ENCODE measurements at places on chromosomes 4 and X.

- DNase-seq: peak; percentile 90
Measured at GRCh38 chrX:46628460-46629371, 55.2 kb downstream of the CHST7 start.

GRCh38 chrX:124010566-124010965, 49.1 kb downstream of the STAG2 start:
- peak; percentile 25 for DNase-seq

DNA sequence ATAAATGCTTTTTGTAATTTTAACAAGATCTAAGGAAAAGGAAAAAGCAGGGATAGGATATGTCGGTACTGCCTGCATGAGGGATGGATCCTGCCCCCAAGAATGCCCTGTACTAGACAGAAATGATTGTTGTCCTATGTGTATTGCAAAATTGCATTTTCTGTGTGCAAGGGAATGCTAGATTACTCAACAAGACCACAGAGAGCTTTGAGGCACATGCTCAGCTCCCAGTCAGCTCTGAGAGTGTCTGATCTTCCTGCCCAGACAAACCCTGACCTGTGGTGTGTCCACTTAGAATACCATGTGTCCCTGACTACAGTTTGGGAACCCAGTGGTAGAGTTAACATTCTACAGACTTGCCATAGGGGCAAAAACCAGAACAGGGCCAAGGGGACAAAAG, 129.2 kb upstream of the PAK3 start:
- DNase-seq: no peak

GRCh38 chr4:155684892-155685541, 18.4 kb downstream of the GUCY1A1 start:
- DNase-seq: peak; percentile 15

- no peak for DNase-seq
Measured at GRCh38 chr4:21954916-21955315, 6.3 kb upstream of the KCNIP4 start.

Data from CD14-positive monocyte (primary cell).